EL (cell line): ENCODE measurements at places on chromosomes 16 and 17.

DNA sequence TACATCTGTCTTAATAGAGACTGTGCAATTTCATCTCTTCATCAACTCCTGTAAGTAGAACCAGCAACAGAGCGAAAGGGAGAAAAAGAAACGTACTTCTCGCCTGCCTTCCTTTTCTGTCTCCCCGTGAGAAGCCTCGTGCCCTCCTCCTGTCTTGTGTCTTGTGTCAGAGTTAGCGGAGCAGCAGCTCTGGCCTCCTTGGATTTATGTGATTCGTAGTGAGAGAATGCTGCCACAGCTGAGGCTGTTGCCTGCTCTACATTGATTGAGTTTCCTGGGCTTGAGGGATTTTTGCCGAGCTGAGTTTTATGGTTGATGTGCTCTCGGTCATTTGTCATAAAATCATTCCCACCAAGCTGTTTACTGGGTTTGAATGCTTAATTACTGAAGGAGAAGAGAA is 579.1 kb upstream of the RBFOX1 start:
- no peak for DNase-seq

DNA sequence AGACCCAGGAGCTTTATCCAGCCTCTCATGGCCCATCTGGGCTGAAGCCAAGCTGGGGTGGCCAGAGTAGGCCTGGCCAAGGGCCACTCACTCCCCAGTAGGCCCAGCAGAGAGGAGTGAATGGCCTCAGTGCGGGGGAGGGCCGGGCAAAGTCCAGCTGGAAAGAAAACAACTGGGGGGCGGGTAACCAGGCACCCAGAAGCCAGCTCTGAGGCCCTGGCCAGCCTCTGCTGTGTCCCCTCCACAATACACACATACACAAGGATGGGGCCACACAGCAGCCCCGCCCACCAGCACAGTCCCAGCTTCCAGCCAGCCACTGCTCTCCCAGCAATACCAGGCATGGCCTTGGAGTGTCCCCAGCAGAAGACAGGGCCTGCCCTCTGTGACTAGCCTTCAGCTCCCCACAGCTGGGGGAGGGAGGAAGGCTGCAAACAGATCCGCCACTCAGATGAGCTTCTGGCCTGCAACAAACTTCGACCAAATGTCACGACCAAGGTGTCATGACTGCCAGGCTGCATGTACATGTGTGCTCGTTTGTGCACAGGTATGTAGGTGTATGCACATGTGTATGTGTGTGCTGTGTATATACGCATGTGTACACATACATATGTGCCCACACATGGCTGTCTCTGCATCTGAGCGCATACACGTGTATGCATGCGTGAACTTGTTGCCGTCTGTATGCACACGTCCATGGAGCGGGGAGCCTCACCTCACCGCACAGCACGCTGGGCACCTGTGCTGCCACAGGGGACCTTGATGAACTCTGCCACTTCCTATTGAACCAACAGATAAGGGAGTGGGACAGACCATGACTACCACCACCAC is 5.0 kb downstream of the CARHSP1 start:
- DNase-seq = no peak

DNA sequence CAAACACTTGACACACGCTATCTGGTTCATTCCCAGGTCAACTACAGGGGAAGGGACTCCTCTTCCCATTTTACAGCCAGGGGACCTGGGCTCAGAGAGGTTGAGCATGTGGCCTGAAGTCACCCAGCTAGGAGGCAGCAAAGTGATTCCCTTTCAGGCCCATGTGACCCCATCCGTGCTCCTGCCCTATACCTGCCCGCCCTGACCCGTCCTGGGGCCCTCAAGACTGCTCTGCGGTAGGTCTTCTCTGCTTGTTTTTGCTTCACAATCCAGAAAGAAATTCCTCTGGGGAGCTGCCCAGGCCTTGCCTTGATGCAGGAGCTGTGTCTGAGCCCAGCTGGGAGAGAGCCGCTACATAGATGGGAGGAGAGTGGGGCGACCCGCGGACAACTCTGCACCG is 161.4 kb downstream of the SDK2 start:
- DNase-seq = no peak

DNA sequence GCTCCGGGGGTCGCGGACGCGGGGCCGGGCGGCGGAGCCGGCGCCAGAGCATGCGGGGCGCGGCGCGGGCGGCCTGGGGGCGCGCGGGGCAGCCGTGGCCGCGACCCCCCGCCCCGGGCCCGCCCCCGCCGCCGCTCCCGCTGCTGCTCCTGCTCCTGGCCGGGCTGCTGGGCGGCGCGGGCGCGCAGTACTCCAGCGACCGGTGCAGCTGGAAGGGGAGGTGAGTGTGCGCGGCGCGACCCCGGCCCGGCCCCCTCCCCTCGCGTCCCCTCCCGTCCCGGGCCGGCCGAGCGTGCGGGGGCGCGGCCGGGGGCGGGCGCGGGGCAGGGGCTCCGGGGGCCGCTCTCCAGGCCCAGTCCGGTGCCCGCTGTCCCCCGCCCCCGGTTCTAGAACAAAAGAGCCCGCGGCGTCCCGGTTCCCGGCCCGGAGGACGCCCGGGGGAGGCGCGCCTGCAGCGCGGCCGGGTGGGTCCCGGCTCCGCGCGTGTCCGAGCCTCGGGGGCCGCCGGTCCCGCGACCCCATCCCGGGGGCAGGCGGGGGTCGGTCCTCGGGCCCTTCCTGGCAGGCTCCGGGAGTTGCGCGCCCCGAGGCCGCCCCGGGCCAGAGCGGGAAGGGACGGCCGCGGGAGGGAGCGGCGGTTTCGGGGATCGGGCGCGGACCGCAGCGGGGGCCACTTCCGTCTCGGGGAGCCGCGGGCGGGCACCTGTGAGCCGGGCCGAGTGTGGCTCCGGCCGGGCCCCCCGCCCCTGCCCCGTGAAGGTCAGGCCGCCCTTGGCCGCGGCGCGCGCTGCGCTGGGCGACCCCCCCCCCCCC is 563 bp downstream of the METRNL start:
- DNase-seq = no peak

DNA sequence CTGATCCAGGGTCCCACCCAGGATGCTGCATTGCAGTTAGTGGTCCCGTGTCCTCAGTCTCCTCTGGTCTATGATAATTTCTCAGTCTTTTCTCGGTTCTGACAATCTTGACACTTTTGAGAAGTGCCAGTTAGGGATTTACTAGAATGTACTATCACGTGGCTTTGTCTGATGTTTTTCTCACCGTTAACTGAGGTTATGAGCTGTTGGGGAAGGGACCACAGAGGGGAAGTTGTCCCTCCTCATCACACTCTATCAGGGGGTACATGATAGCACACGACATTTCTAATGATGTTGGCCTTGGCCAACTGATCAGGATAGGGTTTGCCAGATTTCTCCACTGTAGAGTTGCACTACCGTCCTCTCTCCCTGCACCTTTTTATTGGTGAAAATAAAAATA is 250.9 kb upstream of the SDK2 start:
- DNase-seq = no peak

GRCh38 chr16:82728901-82729300 is 102.1 kb downstream of the CDH13 start:
- DNase-seq = no peak

- no peak for DNase-seq
These were observed 603.8 kb upstream of the CA10 start for GRCh38 chr17:52762147-52762793.

GRCh38 chr17:6159541-6160231 is 89.5 kb downstream of the WSCD1 start:
- DNase-seq = no peak

DNA sequence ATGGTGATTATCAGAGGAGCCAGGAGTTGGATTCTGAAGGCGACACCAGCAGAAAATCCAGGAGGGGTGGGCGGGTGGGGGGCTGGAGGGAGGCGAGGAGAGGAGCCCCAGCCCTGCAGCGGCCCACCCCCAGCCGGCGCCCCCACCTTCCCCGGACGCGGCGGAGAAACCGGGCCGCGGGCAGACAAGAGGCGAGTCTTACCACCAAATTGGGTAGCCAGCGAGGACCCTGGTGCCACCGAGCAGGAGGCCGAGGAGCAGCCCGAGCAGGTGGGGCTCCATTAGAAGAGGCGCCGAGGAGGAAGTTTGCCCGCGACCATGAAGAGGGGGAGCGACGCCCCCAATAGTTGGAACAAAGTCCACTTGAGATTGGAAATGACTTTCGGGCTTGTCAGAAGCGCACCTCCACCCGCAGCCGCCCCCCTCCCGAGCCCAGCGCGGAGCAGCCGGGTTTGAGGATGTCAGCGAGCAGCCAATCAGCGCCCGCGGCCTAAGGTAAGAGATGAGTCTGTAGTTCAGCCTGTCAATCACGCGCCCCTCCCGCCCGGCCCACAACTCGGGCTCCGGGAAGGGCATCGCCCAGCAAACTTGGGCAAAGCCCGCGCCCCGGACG is at the start of gene WNT3:
TSS of gene WNT3 (minus strand) at position 377 of the 613 bp plus-strand sequence. CDS start at position 282, 95 bp downstream.
- peak; percentile 32 for DNase-seq

DNA sequence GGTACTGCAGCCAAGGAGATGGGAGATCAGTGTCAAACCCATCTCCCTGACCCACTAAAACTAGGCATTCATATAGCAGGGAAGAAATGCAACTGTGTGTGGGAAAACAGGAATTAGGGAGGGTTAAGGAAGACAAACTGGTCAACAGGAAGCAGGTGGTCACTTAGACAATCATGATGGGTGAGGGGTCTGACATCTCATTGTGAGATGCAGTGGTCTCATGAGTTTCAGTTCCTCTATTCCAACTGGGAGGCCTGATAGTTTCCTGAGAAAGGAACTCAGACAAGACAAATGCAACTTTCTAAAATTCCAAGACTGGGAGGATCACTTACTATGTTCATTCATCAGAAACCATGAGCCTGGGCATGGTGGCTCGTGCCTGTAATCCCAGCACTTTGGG is 361.4 kb upstream of the C16orf82 start:
- DNase-seq = no peak

GRCh38 chr17:48024149-48025039 is 13.2 kb downstream of the COPZ2 start:
- peak; percentile 67 for DNase-seq

- peak; percentile 56 for DNase-seq
These were observed 26.0 kb upstream of the PRKCA start for GRCh38 chr17:66276328-66276937.

- DNase-seq = no peak
These were observed 330.2 kb downstream of the C16orf95 start for GRCh38 chr16:86986809-86987487.

DNA sequence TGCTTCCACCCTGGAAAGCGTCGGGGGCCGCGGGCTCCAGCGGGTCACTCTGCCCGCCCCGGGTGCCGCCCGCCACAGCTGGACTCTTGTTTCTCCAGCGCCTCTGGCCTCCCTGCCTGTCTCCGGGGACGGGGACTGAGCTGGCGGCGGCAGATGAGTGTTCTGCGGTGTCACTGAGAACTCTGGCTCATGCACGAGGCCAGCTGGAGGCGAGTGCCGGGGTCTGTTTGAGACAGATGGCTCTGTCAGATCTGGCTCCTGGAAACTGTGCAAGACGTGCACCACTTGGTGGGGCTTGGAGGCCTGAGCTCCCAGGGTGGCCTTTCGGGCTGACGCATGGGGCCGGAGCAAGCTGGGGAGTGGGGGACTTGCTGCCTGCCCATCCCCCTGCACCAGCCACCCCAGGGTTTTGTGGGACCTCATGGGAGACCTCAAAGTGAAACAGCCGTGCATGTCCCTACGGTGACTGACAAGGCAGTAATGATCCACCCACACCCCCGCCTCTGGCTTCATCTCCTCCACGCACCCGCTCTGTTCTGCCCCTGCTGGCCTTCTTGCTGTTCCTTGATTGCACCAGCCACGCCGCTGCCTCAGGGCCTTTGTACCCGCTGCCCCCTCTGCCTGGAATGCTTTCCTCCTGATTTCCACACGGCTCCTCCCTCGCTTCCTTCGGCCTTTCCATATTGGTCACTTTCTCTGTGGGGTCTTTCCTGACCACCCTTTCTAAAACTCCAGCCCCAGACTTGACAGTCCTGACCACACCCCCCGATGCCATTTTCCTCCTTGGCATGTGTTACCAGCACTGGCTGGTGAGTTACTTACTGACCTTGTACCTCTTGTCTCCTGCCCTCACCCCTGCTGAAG is 174.9 kb upstream of the CIBAR2 start:
- peak; percentile 47 for DNase-seq

DNA sequence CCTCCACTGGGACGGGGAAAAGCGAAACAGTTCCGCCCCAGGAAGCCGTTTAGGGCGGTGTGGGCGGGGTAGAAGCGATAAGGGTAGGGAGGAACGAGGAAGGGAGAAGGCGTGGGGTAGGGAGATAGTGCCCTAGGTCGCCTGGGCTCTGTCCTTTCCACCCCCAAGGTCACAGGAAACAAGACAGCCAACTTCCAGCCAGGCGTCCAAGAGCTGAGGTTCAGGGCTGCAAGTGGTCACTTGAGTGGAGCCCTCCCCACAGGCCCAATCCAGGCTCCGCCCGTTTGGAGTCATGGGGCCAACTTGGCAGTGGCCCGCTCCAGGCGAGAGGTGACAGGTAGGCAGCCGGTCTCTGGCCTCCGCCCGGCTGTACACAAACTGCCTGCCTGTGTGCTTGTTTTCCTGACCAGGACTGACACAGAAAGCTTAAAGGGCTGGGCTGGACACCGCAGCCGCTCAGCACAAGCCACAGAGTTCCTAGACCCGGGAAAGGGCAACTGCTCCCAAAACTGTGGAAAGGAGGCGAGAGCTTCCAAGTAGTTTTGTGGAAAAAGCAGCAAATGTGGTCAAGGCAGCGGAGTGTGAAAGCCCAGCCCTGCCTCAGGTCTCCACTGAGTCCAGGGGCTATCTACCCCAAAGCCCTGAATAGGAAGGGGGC is at the start of gene RILP:
TSS of gene RILP (minus strand) at position 23 of the 658 bp plus-strand sequence. CDS start 62 bp downstream, outside the sequence.
- no peak for DNase-seq

DNA sequence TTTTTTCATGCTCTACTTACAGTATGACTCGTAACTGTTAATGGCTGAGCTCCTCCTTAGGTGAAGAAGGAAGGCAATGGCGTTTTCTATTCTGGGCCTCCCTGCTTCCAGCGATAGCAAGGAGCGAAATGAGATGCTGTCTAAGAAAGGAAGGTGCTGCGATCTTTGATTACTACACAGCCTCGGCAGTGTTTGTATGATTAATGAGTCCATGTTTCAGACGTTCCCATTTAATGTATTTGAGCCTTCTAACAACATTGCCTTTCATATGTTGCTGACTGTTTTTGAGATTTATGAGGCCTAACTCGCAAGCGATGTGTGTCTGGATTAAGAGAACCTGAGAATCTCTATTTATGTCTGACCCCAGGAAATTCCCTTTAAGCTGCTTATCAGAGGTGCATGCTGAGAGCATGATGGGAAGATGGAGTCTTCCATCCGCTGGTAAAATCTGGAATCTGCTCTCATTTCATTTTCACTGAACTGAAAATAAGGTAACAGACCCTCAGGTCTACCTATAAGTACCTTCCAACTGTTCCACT is 403.4 kb downstream of the WWOX start:
- DNase-seq = no peak

GRCh38 chr16:4465977-4466779 is 8.2 kb downstream of the NMRAL1 start:
- no peak for DNase-seq

GRCh38 chr17:40340880-40341807 is 23.4 kb downstream of the GJD3 start:
- peak; percentile 85 for DNase-seq

DNA sequence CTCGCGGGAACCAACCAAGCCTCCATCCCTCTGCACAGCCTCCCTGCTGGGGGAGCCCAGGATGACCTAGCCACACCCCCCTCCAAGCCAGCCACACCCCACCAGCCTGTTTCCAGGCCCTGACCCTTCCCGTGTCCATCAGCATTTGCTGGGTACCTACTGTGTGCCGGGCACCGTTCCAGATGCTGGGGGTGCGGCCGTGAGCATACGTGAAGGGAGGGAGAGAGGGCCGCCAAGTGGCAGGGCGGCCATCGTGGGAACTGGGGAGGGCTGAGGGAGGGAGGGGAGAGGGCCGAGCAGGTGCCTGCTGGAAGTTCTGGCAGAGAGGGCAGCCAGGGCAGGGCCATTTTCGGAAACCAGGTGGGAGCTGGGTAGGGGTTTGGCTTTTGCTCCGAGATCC is 23.1 kb downstream of the ZFPM1 start:
- no peak for DNase-seq

- DNase-seq = no peak
These were observed 10.0 kb downstream of the NUFIP2 start for GRCh38 chr17:29283961-29284360.
